ENCODE measurements at places on chromosomes 13 and 19.

GRCh38 chr13:29362849-29363604 is 232.5 kb downstream of the SLC7A1 start:
- DNase-seq = peak; percentile 7

- no peak for DNase-seq
These were observed 304.5 kb downstream of the KCNRG start for GRCh38 chr13:50319635-50320255.

GRCh38 chr19:40424637-40425449 is 949 bp downstream of the SERTAD1 start:
- DNase-seq = no peak

DNA sequence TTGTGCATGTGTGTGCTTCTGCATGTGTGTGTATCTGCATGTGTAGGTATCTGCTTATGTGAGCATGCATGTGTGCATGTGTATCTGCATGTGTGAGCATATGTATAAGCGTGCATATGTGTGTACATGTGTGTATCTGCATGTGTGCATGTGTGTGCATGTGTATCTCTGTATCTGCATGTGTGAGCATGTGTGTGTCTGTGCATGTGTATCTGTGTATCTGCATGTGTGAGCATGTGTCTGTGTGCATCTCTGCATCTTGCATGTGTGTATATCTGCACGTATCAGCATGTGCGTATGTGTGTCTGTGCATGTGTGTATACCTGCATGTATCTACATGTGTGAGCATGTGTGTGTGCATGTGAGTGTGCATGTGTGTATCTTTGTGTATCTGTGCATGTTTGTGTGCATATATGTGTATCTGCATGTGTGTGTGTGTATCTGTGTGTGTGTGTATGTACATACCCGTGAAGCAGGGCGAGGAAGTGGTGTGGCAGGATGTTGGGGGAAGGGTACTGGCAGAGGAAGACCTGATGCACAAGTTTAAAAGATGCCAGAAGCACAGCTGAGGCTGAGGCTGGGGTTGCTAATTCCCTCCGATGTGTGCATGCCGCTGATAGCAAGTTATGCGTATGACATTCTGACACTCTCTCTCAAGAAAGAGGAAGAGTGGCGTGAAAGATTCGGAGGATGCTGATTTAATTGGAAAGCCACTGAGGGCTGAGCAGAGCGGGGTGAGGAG is 64.2 kb downstream of the TEX29 start:
- DNase-seq = no peak

DNA sequence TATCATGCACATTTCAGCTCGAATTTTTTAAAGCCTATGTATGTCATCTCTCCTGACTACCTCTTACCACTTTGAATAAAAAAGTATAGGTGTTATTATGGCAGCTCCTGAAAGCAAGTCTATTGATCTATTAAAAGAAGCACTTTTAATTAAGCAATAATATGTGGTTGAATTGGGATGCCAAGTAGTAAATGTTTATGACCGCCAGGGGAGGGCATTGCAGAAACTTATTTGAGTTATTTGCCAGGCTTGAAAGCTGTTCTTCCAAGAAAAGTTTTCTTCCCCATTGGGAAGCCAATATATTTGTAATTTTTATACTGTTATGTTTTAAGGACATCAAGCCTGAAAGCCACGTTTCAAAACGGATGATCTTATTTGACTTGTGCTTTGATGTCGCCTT is 88.1 kb upstream of the SOX21 start:
- no peak for DNase-seq

DNA sequence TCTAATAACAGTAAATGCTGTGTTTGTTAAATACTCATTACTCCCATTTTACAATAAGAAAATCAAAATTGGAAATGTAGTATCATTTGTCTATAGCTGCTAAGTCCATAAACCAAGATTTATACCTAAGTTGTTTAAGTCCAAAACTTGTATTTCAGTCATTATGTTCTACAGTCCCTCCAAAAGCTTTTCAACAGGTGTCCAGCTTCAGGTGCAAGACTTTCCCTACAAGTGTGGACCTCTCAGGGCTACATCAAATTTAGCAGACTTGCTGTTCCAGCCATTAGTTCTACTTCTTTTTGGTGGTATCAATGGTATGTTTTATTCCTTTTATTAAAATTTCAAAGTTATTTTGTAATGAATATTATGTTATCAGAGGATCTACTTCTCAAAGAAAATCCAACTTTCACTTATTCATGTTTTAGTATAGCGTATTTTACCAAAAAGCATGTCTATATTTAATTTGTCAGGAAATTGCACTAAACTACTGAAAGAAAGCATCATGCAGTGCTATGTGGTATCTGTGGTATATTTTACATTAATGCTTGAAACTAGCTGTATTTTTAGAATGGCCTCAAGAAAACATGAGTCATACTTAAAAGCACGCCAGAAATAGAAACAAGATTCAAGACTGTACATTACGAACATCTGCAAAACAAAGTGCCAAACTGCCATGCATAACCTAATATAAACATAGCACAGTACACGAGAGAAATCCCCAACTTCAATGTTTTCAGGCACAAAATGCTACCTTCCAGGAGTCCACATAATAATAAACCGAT is 44.5 kb downstream of the VWA8 start:
- no peak for DNase-seq

- no peak for DNase-seq
These were observed 35.6 kb downstream of the RASA3 start for GRCh38 chr13:114096811-114097211.

DNA sequence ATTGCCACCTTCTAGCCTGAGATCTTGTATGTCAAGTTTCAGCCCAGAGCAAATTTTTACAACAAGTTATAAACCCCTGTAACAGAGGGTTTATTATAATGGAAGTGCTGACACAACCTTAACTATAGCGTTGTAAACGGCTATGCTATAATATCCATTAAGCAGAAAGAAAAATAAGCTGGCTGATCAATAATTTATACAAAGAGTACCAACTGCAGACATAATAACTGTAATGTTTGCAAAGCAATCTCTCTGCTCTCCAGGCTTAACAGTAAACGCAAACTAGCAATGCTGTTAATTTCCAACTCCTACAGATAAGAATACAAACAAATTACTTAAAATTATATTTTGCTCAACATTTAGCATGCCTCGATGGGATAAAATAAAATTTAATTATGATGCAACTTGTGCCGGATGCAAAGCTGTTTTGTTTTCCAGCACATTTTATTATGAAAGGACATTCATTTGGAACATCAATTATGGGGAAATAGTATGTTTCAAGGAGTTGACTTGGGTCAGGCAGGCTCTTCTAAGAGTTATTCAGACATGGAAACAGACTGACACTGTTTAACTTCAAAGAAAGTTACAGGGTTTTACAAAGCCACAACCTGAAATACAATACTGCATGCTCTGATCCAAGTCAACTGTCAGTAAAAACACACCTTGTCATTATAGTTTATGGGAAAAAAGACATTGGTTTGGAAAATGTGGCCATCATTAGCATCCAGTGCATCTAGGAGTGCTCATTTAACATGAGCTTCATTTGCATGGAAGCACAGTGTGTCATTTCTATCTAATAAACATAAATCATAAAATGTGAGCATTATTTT is 6.6 kb upstream of the DACH1 start:
- no peak for DNase-seq

- DNase-seq = no peak
These were observed 197.4 kb downstream of the RGCC start for GRCh38 chr13:41654796-41655195.

- no peak for DNase-seq
These were observed 41.8 kb upstream of the PNMA8B start for GRCh38 chr19:46537136-46538097.

DNA sequence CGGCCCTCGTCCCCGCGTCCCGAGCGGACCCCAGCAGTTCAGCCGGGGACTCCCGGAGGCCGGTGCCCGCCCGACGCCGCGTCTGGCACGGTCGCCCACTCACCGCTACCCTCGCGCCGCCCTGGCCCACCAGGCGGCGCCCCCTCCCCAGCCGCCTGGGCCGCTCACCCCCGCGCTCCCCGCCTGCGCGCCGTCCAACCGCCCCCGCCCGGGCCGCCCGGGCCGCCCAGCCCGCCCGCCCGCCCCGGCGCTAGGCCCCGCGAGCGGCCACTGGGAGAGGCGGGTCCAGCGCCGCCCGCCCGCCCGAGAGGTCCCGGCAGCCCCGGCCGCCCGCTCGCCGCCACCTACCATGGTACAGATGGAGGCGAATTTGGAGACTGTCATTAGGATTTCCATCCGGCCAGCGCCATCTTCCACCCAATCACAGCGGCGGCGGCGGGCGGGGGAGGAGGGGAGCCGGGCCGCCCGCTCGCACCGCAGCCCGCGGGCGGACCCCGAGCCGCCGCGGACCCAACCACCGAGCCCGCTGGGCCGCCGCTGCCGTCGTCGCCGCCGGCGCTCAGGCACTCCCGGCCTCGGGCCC is at the start of gene USP12:
Gene USP12, minus strand, starts transcription at position 568 of the 583 bp plus-strand sequence. Its CDS starts 172 bp downstream, at position 396.
- DNase-seq = peak; percentile 44

GRCh38 chr13:75693227-75693626 is 57.1 kb downstream of the LMO7 start:
- DNase-seq = peak; percentile 94

DNA sequence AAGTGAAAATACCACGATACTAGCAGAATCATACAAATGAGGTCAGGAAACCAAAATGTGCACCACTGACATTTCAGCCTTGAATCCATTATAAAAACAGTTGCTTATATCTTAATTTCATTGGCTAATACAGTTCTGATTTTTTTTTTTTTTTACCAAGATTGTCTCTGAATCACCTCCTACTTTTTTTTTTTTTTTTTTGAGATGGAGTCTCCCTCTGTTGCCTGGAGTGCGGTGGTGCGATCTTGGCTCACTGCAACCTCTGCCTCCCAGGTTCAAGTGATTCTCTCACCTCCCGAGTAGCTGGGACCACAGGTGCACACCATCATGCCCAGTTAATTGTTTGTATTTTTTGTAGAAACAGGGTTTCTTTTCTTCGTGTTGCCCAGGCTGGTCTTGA is 270.2 kb downstream of the LMO7 start:
- DNase-seq = no peak

DNA sequence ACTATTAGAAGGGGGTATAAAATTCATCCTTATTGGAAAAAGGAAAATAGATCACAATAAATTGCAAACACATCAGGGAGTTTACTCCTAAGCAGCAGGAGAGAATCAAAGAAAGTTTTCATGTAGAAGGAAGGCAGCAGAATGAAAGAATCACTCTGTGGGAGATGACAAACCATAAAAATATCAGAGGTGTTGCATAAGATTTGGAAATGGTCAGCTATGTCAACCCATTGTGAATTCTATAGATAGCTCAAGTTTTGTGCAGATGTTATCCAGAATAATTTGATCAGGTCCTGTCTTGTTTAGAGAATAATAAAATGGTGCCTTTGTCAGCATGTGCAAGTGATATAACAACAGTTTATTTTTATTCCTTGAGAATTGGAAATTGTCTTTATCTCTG is 622.4 kb downstream of the DCT start:
- DNase-seq = no peak

DNA sequence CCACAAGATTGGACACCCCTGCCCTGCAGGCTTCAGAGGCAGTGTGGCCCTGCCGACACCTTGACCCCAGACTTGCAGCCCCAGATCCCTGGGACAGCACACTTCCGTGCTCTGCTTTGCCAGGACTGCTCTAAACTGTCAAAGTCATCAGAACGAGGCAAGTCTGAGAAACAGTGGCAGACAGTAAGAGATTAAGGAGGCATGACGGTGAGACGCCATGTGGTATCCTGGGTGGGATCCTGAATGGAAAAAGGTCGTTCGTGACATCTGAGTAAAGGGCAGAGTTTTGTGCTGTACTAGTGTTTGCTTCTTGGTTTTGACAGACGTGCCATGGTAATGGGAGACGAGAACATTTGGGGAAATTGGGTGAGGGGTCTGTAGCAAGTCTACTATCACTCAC is 13.8 kb downstream of the ZNF579 start:
- DNase-seq = no peak

Measured in NCI-H2171 treated with DMSO at 0.1 percent for 48 hours (cell line).